T1000 (cell line): ENCODE measurements at places on chromosomes 13 and 19.

- no peak for DNase-seq
Observed at GRCh38 chr19:58345558-58345957, 7.7 kb downstream of the A1BG start.

- DNase-seq, result no peak
Observed at GRCh38 chr19:45995715-45996385, 583 bp downstream of the CCDC61 start.

DNA sequence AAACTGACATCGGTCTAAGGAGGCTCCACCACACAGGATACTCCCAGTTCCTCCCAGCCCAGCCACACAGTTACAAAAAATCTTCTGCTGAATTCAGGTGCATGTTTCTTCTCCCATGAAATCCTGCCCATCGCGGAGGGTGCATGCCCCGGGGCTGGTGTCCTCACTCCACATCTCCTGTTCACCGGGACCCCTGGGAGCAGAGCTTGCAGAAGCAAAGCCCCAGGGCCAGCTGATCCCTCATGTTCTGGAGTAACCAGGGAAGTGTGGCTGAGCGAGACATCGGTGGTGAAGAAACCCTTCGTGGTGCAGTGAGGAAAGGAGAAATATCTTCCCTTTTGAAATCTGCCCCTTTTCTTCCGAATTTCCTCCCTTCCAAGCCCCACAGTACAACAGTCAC, 904 bp upstream of the SIGLEC9 start:
- DNase-seq, result no peak

GRCh38 chr19:28883241-28883693, 329.7 kb downstream of the UQCRFS1 start:
- DNase-seq, result no peak

DNA sequence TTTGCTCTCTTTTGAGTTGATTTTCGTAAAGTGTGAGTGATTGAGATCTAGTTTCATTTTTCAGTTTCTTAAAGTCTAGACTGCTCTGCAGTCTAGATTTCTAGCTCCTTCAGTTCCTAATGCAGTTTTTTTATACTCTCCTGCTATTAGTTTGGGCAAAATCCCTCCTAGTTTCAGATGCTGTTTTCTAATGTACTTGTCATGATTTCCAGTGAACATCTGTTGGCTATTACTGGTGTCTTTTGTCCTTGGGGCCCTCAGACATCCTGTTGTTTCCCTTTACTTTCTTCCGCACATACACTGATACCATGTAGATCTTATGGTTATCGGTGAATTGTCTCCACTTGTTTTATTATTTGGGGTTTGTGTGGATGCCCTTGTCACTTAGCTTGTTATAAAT, 292.1 kb downstream of the TDRD3 start:
- DNase-seq, result no peak

DNA sequence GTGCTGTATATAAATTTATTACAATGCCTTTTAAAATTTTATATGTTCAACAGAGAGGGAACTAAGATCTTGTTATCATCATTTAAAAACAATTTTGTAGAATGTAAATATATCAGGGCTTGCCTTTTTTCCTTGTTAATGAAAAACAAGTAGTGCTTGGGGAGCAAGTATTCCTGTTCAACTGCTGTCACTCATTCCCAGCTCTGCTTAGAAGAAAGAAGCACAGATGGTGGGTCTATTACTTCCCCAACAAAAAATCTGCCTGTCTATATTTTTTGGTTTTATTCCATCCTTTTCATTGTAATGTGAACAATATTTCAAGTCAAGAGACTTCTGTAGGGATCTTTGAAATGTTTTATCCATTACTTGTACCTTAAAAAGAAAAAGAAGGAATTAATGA, 503.9 kb downstream of the GPC5 start:
- no peak for DNase-seq

GRCh38 chr13:101140087-101140770, 276.1 kb downstream of the NALCN start:
- no peak for DNase-seq

DNA sequence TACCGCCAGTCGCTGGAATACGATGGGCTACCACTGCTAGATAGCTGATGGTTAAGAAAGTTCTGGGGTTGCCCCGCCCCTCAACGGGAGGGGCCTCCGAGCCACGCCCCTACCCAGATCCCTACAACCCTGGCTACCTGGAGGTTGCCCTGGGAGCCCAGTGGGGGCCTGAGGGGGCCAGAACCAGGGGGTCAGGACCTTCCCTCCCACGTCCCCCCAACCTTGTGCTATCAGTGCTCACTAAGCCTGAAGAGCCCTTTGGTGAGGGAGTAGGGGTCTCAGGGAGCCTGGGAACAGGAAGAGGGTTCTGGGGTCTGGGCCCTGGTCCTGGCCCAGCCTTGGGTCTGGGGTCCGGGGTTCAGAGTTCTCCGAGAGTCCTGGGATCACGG, 8.9 kb downstream of the OCEL1 start:
- no peak for DNase-seq

GRCh38 chr13:102724923-102725322, 30.1 kb upstream of the METTL21C start:
- no peak for DNase-seq

DNA sequence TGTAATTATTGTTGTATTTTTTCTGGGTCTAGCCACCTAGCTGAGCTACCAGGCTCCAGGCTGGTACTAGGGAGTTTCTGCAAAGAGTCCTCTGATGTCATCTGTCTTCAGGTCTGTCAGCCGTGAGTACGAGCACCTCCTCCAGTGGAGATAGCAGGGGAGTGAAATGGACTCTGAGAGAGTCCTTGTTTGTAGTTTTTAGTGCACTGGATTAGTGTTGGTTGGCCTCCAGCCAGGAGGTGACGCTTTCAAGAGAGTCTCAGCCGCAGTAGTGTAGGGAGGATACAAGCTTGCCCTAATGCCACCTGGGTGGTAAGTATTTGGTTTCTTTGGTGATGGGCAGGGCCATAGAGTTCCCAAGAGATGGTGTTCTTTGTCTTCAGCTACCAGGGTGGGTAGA, 384.8 kb downstream of the SLC7A1 start:
- DNase-seq, result no peak

GRCh38 chr13:97567510-97568243, 133.7 kb downstream of the RAP2A start:
- DNase-seq, result no peak

DNA sequence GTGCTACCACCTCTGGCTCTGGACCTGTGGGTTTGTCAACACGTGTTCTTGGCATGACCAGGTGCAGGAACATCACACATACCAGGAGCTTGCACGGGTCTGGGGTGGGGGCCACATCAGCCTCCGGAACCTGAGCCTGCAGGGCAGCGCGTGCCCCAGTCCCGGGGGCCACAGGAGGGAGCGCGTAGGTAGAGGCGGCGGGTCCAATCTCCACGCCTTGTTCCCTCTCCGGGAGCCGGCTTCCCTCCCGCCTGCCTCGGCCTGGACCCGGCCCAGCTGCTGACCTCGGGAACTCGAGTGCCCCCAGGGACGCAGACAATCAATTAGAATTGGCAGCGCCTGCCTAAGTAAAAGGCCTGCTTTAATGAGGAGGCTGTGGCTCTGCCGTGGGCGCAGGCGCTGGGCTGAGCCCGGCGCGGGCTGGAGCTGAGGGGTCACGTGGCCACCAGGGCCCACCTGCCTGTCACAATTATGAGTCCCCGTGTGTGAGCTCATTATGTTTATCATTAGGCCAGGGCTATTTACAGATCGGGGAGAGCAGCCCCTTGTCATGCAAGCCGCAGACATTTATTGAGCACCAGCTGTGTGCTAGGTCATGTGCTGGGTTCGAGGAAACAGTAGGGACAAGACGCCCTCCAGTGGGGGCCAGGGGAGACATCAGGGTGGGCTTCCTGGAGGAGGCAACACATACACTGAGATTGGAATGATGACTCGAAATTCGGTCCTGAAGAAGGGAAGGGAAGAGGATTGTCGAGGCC, 32.2 kb upstream of the TNFAIP8L1 start:
- DNase-seq, result no peak

GRCh38 chr19:48768994-48769713, 13.8 kb downstream of the FGF21 start:
- no peak for DNase-seq

DNA sequence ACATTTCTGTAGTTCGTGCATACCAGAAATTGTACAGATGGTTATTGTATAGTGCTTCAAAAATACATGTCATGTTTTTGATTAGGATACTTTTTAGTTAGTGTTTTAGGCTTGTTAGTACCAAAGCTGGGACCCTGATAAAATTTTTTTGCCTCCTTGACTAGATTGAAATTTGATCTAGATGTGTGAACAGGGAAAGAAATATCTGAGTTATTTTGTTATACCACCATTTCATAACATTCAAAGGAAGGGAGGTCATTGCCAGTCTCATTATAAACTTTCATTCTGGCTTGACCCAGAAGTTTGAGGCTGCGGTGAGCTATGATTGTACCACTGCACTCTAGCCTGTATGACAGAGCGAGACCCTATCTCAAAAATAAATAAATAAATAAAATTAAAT, 9.0 kb downstream of the LMO7 start:
- no peak for DNase-seq

- no peak for DNase-seq
Observed at GRCh38 chr13:112877066-112877465, 91.9 kb upstream of the MCF2L start.

GRCh38 chr13:111920306-111920931, 146.5 kb upstream of the SOX1 start:
- no peak for DNase-seq

DNA sequence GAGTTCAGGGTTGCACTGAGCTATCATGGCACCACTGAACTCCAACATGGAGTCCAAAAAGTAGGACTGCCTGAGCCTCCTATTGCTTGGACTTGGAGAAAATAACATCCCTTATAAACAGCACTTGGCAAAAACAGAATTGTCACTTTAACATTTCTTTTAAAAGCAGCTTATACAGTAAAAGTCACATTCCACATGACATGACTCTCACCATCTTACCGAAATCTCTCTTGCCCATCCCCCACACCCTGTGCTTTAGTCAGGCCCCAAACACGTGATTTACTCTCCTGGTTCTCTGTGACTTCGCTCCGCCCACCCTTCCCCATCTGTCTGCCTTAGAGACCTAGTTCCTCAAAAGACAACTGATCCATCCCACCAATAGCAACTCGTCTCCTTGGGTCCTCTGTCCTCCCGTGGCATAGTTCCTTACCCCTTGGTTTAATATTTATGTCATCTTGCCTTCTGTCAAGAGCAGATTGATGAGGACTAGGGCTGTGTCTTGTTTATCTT, 4.6 kb downstream of the SAFB start:
- no peak for DNase-seq

- DNase-seq, result no peak
Observed at GRCh38 chr13:42874221-42874620, 92.8 kb downstream of the FAM216B start.

DNA sequence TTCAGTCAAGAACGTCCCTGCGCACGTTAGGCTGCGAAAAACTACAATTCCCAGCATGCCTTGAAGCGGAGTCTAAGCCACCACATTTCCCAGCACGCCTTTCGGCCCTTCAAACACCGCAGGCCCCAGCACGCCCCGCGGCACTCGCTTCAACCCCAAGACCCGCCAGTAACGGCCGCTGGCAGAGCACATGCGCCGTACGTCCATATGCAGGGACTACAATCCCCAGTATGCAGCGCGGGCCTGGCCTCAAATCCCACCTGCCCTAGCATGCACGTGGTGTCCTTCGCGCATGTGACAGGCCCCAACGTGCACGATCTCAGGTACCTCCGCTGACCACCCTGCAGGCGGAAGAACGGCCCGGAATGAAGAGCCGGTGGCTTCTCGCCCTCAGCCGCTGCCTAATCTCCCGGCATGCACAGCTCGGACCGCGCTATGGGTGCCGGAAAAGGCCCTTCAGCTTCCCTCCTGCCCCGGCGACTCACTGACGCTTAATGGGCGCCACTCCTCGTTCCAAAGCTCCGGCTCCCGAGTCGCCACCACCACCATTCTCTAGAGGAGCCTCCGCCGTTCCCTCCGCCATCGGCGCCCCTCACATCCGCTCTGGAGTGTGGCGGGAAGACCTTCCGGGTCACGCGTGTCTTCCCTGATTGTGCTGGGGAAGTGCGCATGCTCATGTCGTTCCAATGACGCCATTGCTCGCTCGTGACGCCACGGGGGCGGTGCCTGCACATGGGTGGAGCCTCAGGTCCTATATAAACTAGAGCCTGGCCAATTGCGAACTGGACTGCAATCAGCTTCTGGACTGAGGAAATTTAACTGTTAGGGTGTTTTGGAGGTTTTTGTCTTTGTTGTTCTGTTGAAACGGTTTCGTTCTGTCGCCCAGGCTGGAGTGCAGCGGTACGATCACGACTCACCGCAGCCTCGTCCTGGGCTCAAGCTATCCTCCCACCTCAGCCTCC, at the start of gene DUS3L:
TSS of gene DUS3L (minus strand) at position 605 of the 962 bp plus-strand sequence. CDS start at position 583, 22 bp downstream.
- peak; percentile 92 for DNase-seq

GRCh38 chr13:39462428-39462827, 140.6 kb downstream of the LHFPL6 start:
- DNase-seq, result no peak

DNA sequence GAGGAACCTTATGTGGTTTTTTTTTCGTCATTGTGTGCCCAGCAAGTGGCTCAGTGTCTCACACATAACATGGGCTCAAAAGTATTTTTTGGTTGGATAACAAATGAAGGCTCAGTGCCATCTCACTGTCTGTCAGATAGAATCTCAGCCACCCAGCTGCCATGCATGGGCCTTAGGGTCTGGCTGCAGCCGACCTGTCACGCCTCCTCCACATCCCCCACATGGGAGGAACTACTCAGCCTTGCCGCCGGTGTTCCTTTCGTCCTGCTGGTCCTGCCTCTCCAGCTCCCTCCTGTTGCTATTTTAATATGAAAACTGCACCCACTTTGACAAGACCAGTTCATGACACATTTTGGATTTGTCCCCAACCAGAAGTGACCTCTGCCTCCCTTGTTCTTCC, 121.2 kb downstream of the SHISA2 start:
- no peak for DNase-seq

- DNase-seq, result no peak
Observed at GRCh38 chr19:30105727-30106126, 163.7 kb downstream of the URI1 start.

GRCh38 chr19:48990400-48990799, 2.7 kb downstream of the GYS1 start:
- no peak for DNase-seq

- no peak for DNase-seq
Observed at GRCh38 chr13:100537951-100538462, 50.6 kb downstream of the GGACT start.

GRCh38 chr19:38455031-38455430, 21.5 kb downstream of the RYR1 start:
- DNase-seq, result no peak
